ENCODE measurements at places on chromosomes 13 and 19.
A peak's percentile ranks its signal among the peaks of the same experiment; 100 is the strongest.

- no peak for DNase-seq
These were observed at the start of gene FREM2 for GRCh38 chr13:38686577-38687245. TSS of gene FREM2 (plus strand) at chr13:38687077. CDS start at chr13:38687345, 268 bp downstream.

GRCh38 chr19:46862503-46862834 lies 1.7 kb downstream of the ARHGAP35 start:
- DNase-seq, result no peak

GRCh38 chr19:18438331-18439024 lies 545 bp upstream of the ISYNA1 start:
- DNase-seq, result no peak

DNA sequence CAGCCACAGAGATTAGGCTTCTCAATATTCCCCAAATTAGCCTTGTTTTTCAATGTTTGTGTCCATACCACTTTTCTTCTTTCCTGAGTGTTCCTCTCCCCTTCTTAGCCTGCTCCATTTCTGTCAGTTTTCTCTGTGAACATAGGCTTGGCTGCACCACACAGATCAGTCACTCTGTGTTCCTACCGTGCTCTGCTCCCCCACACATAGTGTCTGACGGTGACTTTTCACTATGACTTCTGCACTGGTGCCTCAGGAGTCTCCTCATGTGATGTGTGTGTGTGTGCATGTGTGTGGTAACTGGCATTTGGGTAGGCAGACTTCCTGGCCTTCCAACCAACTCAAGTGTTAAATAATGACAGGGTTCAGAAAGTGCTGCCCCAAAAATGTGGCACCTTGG lies 47.9 kb upstream of the MYCBP2 start:
- no peak for DNase-seq

DNA sequence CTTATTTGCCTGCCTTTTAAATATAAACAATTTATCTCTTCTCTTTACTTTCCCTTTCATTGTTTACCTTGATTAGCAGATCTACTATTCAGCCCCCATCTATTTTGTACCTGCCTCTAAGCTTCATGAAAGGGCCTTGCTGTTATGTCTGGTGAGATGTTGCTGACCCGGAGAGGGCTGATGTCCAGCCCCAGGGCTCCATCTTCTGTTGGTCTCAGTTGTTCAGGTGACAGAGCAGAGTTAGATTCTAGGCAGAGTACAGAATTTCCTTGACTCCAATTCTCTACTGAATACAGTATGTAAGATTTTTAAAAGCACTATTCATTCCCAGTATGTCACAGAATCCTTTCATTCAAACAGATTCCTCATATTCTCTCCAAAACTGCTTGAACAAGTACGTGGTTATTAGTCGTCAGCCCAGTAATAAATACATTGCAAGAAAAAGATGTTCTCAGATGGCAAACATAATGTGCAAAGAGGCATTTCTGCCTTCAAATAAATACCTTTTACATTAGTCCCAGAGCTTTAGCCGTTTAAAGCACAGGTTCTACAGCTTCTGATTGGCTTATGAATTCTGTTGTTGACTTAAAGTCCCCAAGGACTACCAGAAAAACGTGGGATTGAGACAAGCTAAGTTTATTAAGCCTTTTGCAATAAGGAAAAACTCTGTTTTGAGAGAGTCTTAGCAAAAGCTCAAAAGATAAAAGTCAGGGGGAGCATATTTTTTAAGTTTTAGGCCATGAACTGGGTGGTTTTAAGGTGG lies 159.1 kb downstream of the GPC5 start:
- DNase-seq, result no peak

- DNase-seq, result peak; percentile 92
These were observed 15.2 kb upstream of the EHD2 start for GRCh38 chr19:47697863-47698609.

DNA sequence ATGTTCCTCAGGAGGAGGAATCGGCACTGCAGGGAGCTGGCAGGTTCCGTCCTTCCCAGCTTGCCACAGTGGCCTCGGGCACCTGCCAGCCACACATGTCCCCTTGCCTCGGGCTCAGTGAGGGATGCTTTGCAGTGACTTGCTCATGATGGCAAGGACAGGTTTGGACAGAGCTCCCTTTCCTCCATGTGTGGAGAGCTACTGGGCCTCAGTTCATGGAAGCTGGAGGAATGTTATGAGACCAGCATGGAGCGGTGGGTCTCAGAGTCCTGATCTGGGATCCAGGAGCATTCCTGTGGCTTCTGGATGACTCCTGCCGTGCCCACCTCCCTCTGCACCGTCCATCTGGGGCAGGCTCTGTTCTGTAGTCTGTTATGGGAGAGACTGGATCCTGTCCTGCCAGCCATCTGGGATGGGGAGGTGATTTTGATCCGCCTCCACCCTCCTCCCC lies 59.2 kb downstream of the SIPA1L3 start:
- no peak for DNase-seq

- DNase-seq, result no peak
These were observed 30.9 kb upstream of the KCTD12 start for GRCh38 chr13:76917095-76917494.

DNA sequence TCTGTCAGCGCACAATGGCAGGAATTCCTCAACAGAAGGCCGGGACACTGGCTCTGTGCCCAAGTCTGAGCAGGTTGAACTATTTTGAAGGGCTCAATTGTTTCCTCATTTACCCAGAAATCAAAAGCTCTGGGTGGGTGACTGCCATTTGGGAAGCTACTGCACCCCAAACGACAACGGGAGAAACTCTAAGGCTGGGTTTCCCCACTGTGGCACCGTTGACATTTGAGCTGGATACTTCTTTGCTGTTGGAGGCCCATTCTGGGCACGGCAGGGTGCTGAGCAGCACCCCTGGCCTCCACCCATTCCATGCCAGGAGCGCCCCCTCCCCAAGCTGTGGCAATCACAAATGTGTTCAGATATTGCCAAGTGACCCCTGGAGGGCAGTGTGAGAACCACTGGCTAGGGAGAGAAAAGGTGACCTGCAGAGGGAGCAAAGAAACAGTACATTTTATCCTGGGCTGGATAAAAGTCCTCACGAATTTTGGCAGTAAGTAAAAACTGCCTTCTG lies 62.5 kb downstream of the RFX2 start:
- DNase-seq, result peak; percentile 80

- no peak for DNase-seq
These were observed 349.4 kb downstream of the DLEU7 start for GRCh38 chr13:50494138-50494537.

DNA sequence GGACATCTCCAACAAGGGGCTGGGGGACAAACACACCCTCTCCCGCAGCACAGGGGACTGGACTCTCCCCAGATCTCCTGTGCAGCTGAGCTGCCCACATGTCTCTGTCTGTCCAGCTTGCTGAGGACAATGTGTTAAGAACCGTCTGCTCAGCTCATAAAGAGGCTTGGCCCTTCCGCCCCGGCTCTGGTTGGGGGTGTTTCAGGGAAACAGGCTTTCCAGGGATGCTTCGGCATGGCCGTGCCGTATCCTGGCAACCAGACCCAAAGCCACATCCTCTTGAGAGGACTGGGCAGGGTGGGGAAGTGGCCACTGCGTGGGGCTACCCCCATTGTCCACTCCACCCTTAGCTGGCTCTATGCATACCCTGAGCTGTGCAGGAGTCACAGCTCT lies 41.1 kb upstream of the CHST8 start:
- no peak for DNase-seq

DNA sequence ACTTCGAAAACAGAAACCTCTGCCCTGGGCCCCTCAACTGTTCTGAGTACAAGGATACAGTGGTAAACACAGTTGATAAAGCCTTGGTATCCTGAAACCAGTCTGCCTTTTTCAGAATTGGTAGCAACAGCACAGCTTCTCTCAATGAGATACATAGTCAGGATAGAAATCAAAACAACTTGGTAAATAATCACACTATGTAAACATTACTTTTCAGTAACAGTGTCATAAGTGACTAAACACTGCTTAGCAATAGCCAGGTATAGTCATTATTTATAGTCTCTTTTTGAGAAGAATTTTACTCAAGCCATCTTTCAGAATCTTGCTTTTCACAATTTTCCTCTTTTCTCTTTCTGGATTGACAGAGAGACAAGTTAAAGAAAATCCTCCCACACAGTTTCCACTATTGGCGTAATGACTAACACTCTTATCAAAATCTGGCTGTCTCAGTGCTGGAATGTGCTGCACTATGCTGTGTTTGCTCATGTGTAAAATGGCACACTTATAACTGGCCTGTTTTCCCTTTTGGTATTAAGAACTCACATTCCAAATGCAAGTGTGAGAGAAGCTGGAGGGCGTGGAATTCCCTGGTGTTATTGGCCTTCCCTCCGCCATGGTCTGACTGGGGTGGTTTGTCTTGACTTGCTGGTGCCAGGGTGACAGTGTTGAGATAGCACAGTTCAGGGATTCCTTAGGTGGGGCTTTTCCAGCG lies 368.8 kb downstream of the TDRD3 start:
- DNase-seq, result no peak
